T-helper 2 cell treated with Interferon-gamma antibody and Interleukin-4, amounts not matched to agents 100 ng/mL and 5 ng/mL, for 36 hours (primary cell): ENCODE measurements at places on chromosomes 3 and 15. TPM values are rescaled to one million over a fixed set of nuclear protein-coding genes. Genes with fewer than 3 reads are reported as not detected.

The MAGI1 gene
- total RNA-seq: 0.48 and 1.1 TPM in 2 replicates

The LRTM1 gene
- total RNA-seq: not detected in 2 replicates

The ENTPD3 gene
- not detected in 2 replicates for total RNA-seq

The ADAMTS9 gene
- total RNA-seq: not detected in 2 replicates

The ATP13A5 gene
- not detected in 2 replicates for total RNA-seq

The RYR3 gene
- total RNA-seq: not detected in 2 replicates

The TNNC1 gene
- total RNA-seq: 0.23 and 0.27 TPM in 2 replicates

The TTC23 gene
- total RNA-seq: 2.3 and 2.7 TPM in 2 replicates

The PPM1L gene
- 2.6 and 4.0 TPM in 2 replicates for total RNA-seq

The C3orf22 gene
- not detected in 2 replicates for total RNA-seq

The EXOSC7 gene
- 54.6 and 57.5 TPM in 2 replicates for total RNA-seq
